ENCODE measurements at places on chromosomes 1 and 21.

DNA sequence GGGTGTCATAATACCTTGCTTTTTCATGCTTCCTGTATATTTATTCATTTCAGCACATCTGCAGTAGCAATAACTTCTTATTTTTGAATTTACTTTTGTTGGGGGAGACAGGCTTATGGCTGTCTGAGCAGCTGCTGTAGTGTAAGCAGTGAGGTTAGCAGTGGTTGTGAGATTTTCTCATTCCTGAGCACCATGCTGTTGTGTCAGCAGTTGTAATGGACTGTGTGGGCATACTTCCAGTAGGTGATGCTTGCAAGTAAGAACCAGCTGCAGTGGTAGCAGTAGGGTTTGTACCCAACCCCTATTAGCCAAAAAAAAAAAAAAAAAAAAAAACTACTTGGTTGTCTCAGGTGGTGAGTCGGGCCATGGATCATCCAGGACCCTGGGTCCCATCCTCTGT, 311.6 kb downstream of the NUF2 start:
- no peak for DNase-seq

GRCh38 chr1:89588480-89588879, 44.4 kb upstream of the LRRC8C start:
- DNase-seq: no peak

GRCh38 chr1:155983191-155984024, 5.1 kb upstream of the ARHGEF2 start:
- DNase-seq: no peak

DNA sequence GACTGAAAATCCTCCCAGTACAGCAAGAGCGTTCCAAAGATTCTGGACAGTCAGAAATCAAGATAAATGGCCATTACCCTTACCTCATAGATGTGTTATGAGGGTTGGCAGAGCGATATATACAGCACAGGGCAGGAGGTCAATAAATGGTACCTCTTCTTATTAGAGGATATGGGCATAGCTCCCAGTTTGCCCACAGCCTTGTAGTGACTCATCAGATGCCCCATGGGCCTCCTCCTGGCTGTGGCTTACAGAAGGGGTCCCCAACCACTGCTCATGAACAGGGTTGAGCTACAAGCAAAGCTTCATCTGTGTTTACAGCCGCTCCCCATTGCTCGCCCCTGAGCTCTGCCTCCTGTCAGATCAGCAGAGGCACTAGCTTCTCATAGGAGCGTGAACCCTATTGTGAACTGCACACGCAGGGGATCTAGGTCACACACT, 7.3 kb upstream of the IFNGR2 start:
- DNase-seq: no peak

DNA sequence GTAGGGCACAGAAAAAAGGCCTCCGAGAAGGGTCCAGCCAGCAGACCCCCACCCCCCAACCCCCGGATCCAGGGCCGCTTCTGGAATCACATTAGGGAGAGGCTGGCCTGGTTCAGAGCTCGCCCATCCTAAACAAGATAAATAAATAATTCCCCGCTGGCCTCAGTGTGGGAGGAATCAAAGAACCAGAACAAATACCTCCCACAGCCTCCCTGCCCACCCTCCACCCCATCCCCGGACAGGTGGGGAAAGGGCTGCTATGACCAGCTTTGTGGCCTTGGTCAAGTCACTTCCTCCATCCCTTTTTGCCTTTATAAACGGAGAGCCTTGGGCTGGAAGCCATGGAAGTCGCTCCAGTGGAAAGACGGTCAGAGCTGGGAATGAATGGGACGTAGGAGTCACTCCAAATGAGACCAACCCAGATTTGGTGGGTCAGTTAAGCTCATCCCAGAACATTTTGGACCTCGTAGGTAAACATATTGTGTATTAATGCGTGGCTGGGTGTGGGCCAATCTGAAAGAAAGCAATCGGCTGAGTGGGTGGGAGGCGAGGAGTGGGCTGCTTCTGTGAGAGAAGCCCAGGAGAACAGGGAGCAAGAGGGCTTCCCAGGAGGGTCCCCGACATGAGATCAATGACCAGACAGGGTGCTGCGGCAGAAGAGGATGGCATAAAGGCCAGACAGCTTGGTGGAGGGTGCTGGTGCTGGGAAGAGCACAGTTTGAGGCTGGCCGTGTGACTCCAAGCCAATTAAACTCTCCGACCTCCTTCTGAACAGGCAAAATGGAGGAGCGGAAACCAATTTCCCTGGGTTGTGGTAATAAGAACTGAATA, 63.3 kb downstream of the MEF2D start:
- DNase-seq: no peak

GRCh38 chr1:230120921-230121381, 53.9 kb downstream of the GALNT2 start:
- no peak for DNase-seq

DNA sequence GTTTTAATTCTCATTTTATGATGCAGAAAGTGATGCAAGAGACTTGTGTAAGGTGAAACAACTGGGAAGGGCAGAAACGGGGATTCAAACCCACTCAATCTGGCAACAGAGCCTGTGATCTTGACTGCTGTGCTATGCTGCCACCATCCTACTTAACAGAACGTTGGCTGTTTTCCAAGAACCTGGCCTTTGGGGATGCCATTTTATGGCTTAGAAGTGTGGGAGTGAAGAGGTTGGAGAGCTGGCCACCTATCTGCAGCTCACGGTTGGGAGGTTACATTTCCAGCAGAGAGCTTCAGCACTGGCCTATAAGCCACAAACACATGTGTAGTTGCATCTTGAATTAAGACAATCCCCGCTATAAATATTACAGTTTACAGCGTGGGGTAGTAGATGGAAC, 235.3 kb downstream of the PRDM2 start:
- no peak for DNase-seq

DNA sequence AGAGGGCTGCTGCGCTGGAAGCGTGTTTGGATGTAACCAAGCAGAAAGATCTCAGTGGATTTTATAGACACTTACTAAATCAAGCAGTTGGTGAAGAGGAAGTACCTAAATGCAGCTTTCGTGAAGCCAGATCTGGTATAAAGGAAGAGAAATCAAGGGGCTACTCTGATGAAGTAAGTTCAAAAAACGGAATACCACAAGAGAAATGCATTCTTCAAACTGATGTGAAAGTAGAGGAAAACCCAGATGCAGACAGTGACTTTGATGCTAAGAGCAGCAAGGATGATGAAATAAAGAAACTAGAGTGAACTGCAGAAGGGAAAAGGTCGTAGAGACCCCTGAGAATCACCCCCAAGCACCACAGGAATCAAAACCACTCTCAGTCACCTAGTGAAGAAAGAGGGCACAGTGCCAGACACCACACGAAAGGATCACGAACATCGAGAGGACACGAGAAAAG, 40.8 kb upstream of the NEXN start:
- no peak for DNase-seq

DNA sequence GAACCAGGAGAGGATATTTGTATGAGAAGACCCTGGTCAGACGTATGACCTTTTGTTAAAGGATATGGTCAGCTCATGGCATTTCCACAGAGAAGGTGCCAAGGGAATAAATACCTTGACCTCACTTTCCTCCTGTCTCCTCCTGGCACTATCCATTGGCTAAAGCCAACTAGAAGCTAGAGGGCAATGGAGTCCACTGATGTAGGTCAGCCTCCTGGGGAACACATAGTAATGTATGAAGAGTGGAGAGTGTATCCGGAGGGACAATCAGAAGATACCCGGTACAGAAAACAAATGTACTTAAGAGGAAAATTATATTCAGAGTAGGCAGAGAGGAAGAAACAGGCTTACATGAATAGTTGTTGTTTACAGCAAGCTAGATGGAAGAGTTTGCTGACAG, 698 bp upstream of the NTMT2 start:
- DNase-seq: no peak

DNA sequence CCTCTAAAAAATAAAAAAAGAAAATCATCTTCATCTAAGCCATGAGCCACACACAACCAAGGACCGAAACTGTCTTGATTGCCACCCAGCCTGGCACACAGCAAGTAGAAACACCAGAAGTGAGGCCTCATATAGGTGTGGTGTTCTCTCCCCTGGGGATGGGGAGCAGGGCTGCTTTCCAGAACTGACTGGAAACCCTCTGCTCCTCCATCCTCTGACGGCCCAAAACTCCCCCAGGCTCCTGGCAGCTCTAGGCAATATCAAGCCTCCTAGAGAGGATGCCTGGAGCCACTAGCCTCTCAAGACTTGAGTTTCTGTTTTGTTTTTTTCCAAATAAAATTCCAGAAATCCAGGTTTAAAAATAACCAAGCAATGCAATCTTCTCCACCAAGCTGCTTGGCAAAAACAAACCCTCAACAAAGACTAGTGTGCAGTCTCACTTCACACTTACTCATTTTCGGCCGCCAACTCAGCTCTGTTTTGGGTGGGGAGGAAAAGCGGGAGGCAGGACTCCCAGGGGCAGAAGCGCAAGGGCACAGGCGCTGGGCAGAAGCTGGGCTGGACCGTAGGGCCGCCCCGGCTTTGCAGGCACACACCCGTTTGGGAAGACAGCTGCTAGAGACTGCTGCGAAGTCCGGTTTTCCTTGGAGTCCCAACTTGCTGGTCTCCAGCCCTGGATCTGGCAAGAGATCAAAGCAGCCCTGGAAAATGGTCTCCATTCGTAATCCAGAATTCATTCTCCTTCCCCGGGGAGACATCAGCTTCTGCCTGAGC, 78.2 kb upstream of the CAPZB start:
- DNase-seq: no peak

DNA sequence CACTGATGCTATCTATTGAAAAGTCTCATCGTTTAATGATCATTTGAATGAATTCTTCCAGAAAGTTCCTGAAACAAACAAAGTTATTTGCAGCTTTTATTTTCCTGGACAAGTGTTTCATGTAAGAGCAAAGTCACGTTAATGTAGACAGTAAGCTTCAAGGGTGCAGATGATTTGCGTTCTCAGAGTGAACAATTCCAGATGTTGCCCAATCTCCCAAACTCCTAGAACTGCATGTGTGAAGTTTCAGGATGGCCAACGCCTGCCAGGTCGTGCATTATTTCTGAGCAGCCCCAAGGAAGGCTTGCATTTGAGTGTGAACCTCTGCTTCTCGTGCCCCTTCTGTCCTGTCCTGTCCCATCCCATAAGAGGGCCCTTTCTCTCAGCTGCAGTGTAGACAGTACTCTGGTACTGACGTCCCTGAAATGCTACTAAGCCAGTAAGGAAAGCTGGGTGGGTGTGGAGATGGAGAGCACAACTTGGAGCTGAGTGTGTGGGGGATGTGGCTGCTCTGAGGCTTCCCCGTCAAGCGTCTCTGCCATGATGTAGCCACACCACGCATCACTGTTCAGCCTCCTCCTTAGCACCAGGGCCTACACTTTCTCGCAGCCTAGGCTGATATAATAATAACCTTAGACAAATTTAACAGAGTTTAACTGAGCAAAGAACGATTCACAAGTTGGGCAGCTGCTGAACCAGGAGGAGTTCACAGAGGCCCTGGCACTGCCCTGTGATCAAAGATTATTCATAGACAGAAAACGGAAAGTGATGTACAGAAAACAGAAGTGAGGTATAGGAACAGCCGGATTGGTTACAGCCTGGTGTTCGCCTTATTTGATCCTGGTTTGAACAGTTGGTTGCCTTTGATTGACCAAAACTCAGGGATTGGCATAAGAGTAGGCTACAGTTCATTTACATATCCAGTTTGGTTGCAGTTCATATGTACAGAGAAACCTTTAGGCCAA, 50.4 kb downstream of the RHOU start:
- no peak for DNase-seq

- DNase-seq: no peak
Measured at GRCh38 chr1:80363689-80364475, 1357.4 kb upstream of the ADGRL4 start.

- no peak for DNase-seq
Measured at GRCh38 chr1:67061266-67061665, 7.3 kb upstream of the SLC35D1 start.

GRCh38 chr1:96955307-96956012, 233.9 kb downstream of the PTBP2 start:
- DNase-seq: no peak

- DNase-seq: no peak
Measured at GRCh38 chr21:44480200-44481053, 25.1 kb downstream of the LRRC3 start.

GRCh38 chr1:50710099-50710498, 250.0 kb downstream of the FAF1 start:
- no peak for DNase-seq

GRCh38 chr1:28102189-28102588, 13.8 kb upstream of the EYA3 start:
- no peak for DNase-seq

- DNase-seq: no peak
Measured at GRCh38 chr1:39573736-39574624, 2.6 kb downstream of the PABPC4 start.

DNA sequence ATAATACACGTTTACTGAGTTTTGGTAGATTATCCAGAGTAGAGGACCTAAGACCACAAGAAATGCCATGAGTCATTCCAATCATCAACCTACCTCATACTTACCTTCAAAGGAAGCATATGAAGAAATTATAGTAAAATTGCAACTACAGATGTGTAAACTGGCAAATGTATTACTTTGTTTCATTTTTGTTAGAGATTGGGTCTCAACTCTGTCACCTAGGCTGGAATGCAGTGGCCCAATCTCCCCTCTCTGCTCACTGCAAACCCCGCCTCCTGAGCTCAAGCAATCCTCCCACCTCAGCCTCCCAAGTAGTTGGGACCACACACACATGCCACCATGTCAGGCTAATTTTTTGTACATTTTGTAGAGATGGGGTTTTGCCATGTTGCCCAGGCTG, 5.2 kb downstream of the TMCO1 start:
- DNase-seq: no peak

GRCh38 chr1:212225416-212225815, 59.8 kb upstream of the PPP2R5A start:
- DNase-seq: no peak

DNA sequence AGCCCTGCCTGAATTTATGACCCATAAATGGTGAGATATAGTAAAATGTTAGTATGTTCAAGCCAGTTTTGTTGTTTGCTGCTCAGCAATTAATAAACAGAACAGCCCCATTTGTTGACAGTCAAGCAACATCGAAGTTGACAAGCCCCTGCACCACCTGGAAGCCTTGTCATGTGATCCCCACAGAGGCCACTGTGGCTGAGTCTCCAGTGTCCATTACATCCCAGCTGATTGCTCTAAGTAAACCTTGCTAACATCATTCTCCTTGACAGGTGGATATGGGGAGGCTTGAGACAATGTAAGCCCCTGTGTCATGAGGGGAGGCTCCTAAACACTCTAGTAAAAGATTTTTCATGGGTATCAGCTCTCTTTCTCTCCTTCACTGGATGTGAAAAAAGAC, 17.5 kb upstream of the TACSTD2 start:
- no peak for DNase-seq

GRCh38 chr1:193113992-193114332, 7.9 kb upstream of the CDC73 start:
- no peak for DNase-seq

DNA sequence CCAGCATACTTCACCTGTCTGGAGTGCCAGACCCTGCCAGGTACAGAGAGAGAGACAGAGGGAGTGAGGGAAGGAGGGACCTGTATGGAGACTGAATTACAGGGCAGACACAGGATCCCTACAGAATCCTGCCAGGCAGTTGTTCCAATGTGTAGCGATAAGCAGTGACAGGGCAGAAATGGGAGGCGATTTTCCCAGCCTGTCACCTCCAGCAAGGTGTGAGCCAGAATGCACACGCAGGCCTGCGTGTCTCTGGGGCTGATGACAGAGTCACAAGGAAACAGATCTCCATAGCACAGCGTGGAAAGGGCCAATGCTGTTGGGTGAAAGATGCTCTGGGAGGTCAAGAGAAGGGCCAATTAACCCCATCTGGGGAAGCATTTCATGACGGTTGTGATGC, 111.3 kb downstream of the HIVEP3 start:
- DNase-seq: no peak

Measured in activated T-cell treated with anti-CD3 and anti-CD28 coated beads, Interleukin-2, amount 50 U/mL, for 1 hour (primary cell).